ENCODE measurements at places on chromosomes 2 and 18. TPM values are rescaled to one million over a fixed set of nuclear protein-coding genes. Genes with fewer than 3 reads are reported as not detected.
A peak's percentile ranks its signal among the peaks of the same experiment; 100 is the strongest.

DNA sequence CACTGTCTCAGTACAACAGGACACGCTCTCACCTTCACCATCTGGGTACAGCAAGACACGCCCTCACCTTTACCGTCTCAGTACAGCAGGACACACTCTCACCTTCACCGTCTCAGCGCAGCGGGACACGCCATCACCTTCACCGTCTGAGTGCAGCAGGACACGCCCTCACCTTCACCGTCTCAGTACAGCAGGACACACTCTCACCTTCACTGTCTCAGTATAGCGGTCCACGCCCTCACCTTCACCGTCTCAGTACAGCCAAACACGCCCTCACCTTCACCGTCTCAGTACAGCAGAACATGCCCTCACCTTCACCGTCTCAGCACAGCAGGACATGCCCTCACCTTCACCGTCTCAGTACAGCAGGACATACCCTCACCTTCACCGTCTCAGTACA is 109.9 kb upstream of the CTDP1 start:
- no peak overlapping the region for H3K4me3 ChIP-seq
- H3K27me3 ChIP-seq: no peaks in the 10 kb centered on the region
- no peaks in the 10 kb centered on the region for H3K4me1 ChIP-seq
- no peaks in the 10 kb centered on the region for H3K36me3 ChIP-seq
- no peak for DNase-seq

- H3K4me3 ChIP-seq: no peak overlapping the region
- no peaks in the 10 kb centered on the region for H3K36me3 ChIP-seq
- DNase-seq: no peak
- H3K4me1 ChIP-seq: peaks cover 8% of the 10 kb centered on the region
- peak overlapping the region; percentile 10 for H3K27ac ChIP-seq
- no peaks in the 10 kb centered on the region for H3K27me3 ChIP-seq
These were observed 8.0 kb downstream of the RAMP1 start for GRCh38 chr2:237867465-237867864.

GRCh38 chr18:26700728-26701127 is 152.4 kb upstream of the KCTD1 start:
- DNase-seq: no peak
- H3K27ac ChIP-seq: no peak overlapping the region
- H3K36me3 ChIP-seq: no peaks in the 10 kb centered on the region
- no peaks in the 10 kb centered on the region for H3K27me3 ChIP-seq
- H3K4me1 ChIP-seq: peaks cover 3% of the 10 kb centered on the region

GRCh38 chr2:131673400-131674173 is 145.9 kb downstream of the CCDC74A start:
- peaks cover 5% of the 10 kb centered on the region for H3K4me1 ChIP-seq
- no peak overlapping the region for H3K4me3 ChIP-seq
- no peaks in the 10 kb centered on the region for H3K27me3 ChIP-seq
- H3K27ac ChIP-seq: no peak overlapping the region
- DNase-seq: peak; percentile 58
- H3K36me3 ChIP-seq: no peaks in the 10 kb centered on the region

GRCh38 chr18:3593381-3593903 is 143.5 kb downstream of the TGIF1 start:
- H3K27me3 ChIP-seq: no peaks in the 10 kb centered on the region
- H3K4me3 ChIP-seq: no peak overlapping the region
- peaks cover 11% of the 10 kb centered on the region for H3K4me1 ChIP-seq
- DNase-seq: no peak
- peak overlapping the region; percentile 97 for H3K27ac ChIP-seq

DNA sequence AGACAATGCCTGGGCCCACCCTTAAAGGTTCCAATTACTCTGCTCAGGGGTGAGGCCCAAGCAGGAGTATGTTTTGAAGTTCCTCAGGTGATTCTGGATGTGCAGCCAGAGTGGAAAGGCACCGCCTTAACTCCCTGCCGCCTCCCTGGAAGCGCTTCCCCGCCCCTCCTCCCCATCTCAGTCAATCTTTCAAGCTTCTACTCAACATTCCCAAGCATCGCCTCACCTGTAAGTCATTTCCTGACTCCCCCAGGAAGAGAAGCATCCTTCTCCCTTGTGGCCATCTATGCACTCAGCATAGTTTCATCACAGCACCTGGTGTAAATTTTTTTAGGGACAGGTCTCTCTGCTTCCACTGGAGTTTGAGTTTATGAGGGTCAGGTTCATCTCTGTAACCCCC is 67.5 kb downstream of the MYL12B start:
- no peaks in the 10 kb centered on the region for H3K4me1 ChIP-seq
- H3K4me3 ChIP-seq: no peak overlapping the region
- H3K27me3 ChIP-seq: no peaks in the 10 kb centered on the region
- no peak for DNase-seq
- H3K36me3 ChIP-seq: no peaks in the 10 kb centered on the region

DNA sequence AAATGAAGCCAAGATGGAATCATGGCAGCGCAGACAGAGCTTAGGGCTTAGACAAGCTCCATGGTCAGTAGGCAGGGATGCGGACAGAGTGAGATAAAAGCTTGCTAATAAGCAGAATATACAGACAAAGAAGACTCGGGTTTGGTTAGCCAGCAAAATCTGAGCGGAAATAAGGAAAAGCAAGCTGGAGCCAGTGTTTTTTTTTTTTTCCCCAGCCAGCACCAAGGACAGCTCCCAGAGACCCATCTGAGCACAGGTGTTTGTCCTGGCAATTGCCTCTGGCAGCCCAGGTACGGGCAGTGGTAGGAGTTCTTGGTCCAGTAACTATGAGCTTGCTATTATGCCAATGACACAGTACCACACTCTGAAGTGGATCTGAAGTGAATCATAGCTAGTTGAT is 187.6 kb downstream of the ADCYAP1 start:
- peaks cover 4% of the 10 kb centered on the region for H3K27me3 ChIP-seq
- H3K27ac ChIP-seq: no peak overlapping the region
- peak; percentile 33 for DNase-seq
- no peak overlapping the region for H3K4me3 ChIP-seq

DNA sequence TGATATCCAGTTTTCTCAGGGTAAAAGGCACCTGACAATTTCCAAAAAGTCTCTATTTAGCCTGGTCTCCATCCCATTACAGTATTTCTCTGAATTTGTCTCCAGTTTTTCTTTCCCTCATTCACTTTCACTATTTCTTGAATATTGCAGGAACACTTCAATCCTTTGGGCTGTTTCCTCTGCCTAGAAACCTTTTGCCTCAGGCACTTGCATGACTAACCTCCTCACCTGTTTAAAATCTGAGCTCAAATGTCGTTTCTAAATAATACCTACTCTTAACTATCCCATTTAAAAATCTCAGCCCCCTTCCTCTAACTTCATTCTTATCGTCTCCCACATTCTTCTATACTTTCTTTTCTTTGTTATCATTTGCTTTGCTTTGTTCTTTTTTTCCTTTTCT is 9.0 kb downstream of the SCN2A start:
- H3K27ac ChIP-seq: no peak overlapping the region
- H3K4me1 ChIP-seq: no peaks in the 10 kb centered on the region
- no peak for DNase-seq
- H3K36me3 ChIP-seq: no peaks in the 10 kb centered on the region
- H3K4me3 ChIP-seq: no peak overlapping the region

GRCh38 chr2:113963965-113964364 is 74.1 kb downstream of the ACTR3 start:
- no peaks in the 10 kb centered on the region for H3K36me3 ChIP-seq
- no peak overlapping the region for H3K27ac ChIP-seq
- peaks cover 5% of the 10 kb centered on the region for H3K4me1 ChIP-seq
- DNase-seq: no peak
- no peaks in the 10 kb centered on the region for H3K27me3 ChIP-seq

DNA sequence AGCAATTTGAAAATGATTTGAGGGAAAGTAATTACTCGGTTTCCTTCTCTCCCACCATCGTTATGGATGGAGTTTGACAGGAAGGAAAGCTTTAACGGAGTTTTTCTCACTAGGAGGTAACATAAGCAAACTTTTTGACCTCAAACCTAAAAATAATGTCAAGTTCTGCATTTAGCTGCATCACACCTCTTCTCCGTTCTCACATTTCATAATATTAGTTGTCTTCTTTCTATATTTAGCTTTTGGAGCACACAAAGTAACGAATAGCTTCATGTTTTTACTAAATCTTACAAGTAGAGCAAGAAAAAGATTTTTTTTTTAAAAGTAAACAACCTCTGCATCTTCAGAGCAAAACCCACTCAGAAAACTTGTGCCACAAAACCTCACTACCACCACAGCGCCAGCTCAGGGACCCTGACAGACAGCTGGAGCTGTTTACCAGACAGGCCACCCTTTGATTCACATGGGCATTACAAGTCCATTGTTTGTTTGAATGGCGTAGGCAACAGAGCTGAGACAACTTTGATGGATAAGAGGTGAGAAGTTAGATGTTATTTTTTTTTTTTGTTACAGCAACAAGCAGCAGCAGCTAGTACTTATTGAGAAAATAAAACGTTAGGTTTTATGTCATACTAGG is 21.9 kb upstream of the ICOS start:
- no peaks in the 10 kb centered on the region for H3K36me3 ChIP-seq
- H3K4me1 ChIP-seq: peaks cover 5% of the 10 kb centered on the region
- H3K27ac ChIP-seq: no peak overlapping the region
- no peak overlapping the region for H3K4me3 ChIP-seq
- DNase-seq: peak; percentile 13
- H3K27me3 ChIP-seq: no peaks in the 10 kb centered on the region

DNA sequence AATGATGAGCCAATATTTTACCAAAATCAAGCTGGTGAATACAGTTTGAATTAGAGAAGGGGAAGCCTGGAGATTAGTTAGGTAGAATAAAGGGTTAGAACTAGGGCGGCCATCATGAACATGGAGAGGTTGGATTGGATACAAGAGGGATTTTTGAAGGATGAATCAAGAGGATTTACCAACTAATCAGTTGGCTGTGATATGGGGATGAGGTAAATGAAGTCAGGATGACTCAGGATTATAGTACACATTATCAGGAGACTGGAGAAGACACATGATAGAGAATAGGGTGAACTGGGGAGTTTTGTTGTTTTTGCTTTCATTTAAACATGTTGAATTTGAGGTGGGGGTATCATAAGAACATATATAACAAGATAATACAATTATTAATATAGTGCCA is 73.8 kb upstream of the PROKR1 start:
- DNase-seq: no peak
- H3K36me3 ChIP-seq: no peaks in the 10 kb centered on the region

DNA sequence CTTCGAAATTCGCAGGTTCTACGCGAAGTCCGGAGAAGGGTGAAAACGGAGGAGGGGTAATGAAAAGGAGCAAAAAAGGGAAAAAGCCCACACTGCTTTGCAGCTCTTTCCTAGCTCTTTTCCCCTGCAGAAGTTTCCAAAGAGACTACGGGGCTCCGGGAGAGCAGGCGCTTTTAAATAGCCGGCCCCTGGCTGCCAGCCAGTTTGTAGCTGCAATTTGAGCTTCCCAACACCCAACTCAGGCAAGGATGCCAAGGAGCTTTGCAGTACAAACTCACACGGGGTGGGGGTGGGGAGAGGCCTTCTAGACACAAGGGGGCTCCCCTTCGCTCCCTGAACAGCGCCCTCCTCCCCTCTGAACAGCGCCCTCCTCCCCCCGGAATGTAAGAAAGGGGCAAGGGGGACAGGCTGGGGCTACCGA is at the start of gene IGFBP5:
Gene IGFBP5, minus strand, starts transcription at position 149 of the 421 bp plus-strand sequence. CDS start 774 bp downstream, outside the sequence.
- H3K4me3 ChIP-seq: peak within 1 kb of the TSS; percentile 27
- no peaks in the 10 kb centered on the region for H3K27me3 ChIP-seq
- DNase-seq: peak; percentile 99

SLC1A4 gene
- total RNA-seq: 27.4 TPM

ERLEC1 gene
- total RNA-seq: 64.7 TPM

GULP1 gene
- 29.2 TPM for total RNA-seq

SEPTIN10 gene
- total RNA-seq: 117 TPM

REEP1 gene
- total RNA-seq: 7.7 TPM

TEKT4 gene
- total RNA-seq: 4.1 TPM

FBXO15 gene
- 4.1 TPM for total RNA-seq

VWA3B gene
- total RNA-seq: 17.8 TPM

KCNE4 gene
- total RNA-seq: 1.2 TPM

SMCHD1 gene
- total RNA-seq: 179 TPM

HOXD9 gene
- 0.80 TPM for total RNA-seq

CYP1B1 gene
- 9.8 TPM for total RNA-seq

SERPINB10 gene
- 0.63 TPM for total RNA-seq

MARCHF4 gene
- 0.06 TPM for total RNA-seq

All from lung (tissue), 17 donors.